ENCODE measurements at places on chromosomes 5 and 9.

- no peak for DNase-seq
These were observed 58.0 kb downstream of the GRAMD2B start for GRCh38 chr5:126481243-126481642.

DNA sequence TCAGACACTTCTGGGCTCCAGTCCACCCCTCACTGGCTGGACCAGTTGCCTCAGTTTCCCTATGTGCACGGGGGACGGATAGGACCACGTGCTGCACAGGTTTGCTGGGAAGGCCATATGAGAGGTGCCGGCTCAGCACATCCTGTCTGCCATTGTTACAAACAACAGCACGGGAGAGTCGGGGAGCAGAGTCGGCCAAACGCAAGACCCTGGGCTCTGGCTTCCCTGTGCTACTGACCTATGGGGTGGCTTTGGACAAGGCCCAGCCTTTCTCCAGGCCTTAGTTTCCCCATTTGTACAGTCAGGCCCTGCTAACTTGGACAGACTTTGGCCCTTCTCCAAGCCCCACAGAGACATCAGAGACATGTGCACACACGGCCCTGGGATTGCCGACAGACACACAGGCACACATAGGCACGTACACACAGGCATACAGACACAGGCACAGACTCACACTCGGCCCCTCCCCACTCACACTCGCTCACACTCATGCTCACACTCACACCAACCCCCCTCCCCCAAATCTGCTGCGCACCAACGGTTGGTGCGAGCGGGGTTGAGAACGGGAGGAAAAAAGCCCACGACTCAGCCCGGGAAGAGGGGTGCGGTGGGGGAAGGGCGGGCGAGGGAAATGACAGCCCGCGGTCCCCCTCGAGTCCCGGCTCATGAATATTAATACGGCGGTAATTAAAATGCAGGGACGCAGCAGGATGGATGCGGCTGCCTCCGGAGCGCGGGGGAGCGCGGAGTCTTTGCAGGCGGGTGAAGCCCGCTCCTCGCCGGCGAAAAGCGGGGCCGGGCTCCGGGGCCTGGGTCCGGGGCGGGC, 133.0 kb downstream of the C9orf50 start:
- DNase-seq: no peak

GRCh38 chr5:118863345-118863744, 125.0 kb downstream of the DTWD2 start:
- no peak for DNase-seq

DNA sequence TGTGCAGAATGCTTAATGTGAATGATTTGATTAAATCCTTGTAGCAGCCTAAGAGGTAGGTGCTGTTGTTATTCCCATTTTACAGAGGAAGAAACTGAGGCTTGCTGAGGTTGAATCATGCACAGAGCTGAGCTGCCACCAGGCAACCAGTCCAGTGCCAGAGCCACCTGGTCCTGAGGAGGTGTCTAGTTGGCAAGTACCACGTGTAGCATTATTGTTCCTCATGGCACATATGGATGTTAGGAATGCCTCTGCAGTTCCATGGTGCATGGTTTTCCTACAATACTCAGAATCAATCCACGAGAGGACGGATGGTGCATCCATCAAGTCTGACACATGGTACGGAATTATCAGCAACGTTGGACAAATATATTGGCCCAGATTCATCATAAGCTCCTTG, 8.9 kb downstream of the UBE2QL1 start:
- no peak for DNase-seq

DNA sequence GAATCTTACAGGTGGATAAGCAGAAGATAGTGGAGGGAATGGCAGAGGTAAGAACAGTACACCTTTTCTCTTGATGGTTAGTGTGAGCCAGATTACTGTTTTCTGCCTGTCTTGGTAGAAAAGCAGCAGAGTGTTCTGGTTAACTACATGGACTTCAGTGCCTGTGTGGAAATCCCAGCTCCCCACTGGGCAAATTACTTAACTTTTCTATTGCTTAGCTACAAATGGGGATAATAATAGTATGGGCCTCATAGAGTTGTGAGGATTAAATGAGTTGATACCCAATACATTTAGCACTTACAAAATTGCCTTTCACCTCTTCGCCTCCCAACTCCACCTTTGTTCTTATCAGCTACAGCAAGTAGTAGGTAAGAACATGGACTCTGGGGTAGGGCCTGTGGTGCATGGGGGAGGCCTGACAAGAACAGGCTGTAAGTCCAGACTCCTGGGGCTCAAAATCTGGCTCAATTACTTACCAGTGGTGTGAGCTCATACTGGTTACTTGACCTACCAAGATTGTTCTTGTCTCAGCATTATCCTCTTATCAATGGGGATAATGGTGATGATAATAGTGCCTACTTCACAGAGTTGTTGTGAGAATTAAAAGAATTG, 125.1 kb downstream of the LIFR start:
- DNase-seq: no peak

DNA sequence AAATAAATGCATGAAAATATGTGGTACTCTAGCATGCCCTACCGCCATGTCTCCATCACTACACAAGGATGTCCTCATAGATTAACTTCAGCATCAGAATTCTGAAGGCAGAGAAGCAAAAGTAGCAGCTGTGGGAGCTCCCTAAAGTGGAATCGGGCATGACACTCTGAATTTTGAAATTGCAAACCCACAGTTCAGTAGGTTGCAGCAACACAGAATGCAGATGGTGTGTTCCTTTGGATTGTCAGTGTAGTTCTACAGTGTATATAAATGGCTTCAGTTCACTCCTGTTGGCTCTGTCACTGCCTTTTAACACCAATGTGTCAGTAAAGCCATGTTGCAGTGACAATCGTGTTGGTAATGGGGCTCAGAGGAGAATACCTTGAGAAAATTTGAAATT, 973.6 kb upstream of the WWC1 start:
- DNase-seq: no peak

- DNase-seq: peak; percentile 16
These were observed 94.9 kb downstream of the SREK1 start for GRCh38 chr5:66239034-66239433.

DNA sequence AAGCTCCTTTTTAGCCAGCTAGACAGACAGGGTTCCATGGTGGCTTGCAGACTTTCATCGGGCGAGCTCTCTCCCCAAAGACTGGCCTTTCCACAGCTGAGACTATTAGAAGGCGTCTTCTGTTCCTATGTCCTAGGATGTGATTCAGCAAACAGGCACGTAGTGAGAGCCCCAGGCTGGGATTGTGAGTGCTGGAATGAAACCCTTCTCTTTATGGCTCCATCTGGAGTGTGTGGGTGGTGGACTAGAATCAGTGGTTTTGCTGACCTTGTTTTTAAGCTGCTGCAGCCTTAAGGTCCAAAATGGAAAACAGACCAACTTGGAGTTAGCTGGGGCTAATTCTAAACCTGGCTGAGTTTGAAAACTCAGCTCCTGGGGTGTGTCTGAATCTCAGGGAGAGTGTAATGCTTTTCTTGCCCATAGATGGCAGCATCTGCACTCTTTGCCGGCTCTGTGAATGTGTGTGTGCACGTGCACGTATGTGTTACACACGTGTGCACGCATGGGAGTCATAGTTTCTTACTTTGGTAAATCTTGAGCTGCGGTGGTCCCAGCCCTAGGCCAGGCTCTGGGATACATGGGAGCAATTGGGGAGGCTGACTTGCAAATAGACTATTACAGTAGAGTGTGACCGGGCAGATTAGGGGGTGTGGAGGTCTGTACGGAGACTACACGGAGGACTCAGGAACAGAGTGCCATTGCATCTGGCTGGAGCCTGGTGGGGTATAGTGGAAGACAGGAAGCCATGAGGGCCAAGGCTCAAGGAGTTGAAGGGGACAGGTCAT, 10.7 kb downstream of the GSN start:
- DNase-seq: peak; percentile 46

- DNase-seq: no peak
These were observed 668.4 kb upstream of the FAM174A start for GRCh38 chr5:99866740-99867139.

DNA sequence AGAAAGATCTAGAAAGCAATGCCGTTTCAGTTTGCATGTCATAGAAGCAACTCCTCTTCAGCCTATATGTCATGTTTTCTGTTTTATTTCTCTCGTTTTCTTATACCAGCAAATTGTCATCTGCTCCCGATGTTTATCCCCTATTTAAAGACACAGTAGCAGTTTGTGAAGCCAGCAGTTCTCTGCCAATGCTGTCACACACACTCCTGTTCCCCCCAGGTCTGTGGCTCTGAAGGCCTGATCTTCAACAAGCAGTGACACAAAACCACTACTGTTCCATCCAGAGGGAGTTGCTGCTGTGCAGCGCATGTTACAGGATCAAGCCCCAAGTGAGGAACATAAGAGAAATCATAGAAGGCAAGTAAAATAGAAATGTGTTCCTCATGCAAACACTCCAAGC, 364.1 kb upstream of the SLC30A5 start:
- no peak for DNase-seq

DNA sequence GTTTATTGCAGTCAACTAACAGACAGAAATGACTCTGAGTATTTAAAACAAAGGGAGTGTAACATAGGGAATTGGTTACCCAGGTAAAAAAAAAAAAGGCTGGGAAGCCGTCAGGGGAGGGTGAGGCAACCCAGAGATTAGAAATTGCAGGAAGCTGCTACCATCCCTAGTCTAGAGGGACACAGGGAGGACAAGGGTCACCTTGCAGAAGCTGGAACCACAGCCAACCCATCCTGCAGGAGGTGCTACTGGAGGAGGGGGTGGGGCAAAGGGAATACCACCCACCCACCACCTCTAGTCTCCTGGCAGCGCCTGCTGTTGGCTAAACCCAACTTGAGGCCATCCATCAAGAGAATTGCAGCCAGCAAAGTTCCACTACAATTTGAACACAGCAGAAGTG, 6.5 kb downstream of the CAST start:
- DNase-seq: no peak
